ENCODE measurements at places on chromosomes 2 and 18.

DNA sequence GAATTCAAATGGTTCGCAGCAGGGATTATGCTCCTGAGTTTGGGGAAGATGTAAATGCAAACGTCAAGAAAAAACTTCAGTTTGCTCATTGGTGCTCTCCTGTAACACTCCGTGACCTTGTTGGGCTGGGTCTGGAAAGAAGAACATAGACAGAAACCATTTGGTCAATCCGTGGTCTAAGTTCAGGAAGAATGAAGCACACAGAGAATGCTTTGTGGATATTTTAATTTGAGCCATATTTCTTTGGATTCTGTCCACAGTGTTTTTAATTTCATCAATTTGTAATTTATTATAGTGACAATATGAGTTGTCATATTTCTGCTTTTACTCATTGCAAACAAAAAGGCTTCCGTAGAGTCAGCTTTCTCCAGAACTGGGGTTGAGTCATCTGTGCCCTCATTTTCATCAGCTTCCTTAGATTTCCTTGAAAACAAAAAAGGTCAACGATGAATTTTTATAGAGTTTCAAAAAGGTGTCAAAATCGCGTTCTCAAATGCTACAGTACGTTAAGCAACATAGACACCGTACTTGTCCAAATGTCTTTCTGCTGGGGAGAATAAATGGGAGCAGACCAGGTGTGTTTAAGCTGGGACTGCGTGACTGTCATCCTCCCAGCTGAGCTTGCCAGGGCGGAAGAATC, 606.4 kb downstream of the RNF144A start:
- no peak for DNase-seq

DNA sequence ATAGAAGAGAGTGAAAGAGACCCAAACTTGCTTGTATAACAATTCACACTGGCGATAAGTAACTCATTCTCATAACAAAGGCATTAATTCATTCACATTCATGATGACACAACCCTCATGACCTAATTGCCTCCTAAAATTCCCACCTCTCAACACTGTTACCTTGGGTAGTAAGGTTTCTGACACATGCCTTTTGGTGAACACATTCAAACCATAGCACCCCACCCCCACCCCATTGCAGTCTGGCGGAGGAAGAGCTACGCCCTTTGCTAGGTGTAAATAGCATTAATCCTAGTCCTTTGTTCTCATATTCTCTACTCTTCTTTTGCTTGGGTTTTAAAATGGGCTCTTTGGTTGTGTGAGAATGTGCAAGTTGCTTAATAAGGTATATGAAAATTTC, 361.5 kb downstream of the DSEL start:
- DNase-seq: no peak

- DNase-seq: no peak
Observed at GRCh38 chr2:193187816-193188215, 993.1 kb upstream of the TMEFF2 start.

DNA sequence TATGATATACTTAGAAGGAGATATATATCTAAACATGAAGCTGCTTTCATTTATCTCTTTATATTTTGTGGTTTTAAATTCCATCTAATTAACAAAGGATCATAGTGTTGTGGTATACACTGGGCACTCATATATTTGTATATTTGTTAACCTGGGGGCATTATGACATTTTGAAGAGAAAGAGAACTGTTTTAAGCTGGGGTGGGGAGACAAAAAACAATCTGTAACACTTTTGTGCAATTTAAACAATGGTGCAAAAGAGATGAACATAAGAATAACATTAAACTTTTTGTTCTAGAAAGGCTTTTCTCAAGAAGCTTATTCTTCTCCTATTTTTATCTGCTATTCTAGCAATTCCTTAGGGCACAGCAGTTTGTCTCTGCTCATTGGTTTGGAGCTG, 842.0 kb upstream of the CDH2 start:
- DNase-seq: no peak

- DNase-seq: no peak
Observed at GRCh38 chr18:57738078-57738477, 65.0 kb downstream of the ATP8B1 start.
